Activated CD4-positive, alpha-beta memory T cell treated with anti-CD3 and anti-CD28 coated beads, Interleukin-2, amount 10 ng/mL, durations not matched to agents 7 days and 5 days (primary cell): ENCODE measurements at places on chromosomes 1 and 21.

GRCh38 chr1:201827321-201828216 is 1.4 kb upstream of the IPO9 start:
- H3K36me3 ChIP-seq, result peaks cover 15% of the 10 kb centered on the region
- no peak for DNase-seq

DNA sequence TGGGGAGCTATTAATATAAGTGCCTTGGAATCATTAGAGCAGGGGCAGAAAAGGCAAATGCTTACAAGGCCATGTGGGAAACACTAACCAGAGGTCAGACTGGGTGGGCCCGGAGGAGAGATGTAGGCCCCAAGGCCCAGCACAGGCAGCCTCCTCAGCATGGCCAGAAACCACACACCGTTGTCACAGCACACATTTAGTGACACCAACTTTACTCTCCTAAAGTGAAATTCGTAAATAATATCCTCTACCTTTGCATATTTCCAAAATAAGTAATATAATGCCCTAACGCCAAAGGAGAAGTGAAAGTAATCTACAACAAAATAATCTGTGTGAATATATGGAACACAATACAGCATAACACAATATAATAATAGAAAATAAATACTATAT is 62.6 kb downstream of the KIF21B start:
- DNase-seq, result no peak
- no peaks in the 10 kb centered on the region for H3K4me1 ChIP-seq
- no peak overlapping the region for H3K4me3 ChIP-seq
- H3K27ac ChIP-seq, result no peak overlapping the region
- H3K36me3 ChIP-seq, result no peaks in the 10 kb centered on the region

- no peaks in the 10 kb centered on the region for H3K27me3 ChIP-seq
- peaks cover 85% of the 10 kb centered on the region for H3K4me1 ChIP-seq
- no peak overlapping the region for H3K4me3 ChIP-seq
- peaks cover 11% of the 10 kb centered on the region for H3K36me3 ChIP-seq
Observed at GRCh38 chr1:24996983-24997893, 67.2 kb upstream of the RUNX3 start.

GRCh38 chr1:204513117-204513716 is 3.0 kb upstream of the MDM4 start:
- H3K4me3 ChIP-seq, result peak overlapping the region; percentile 77
- DNase-seq, result peak; percentile 59
- H3K27ac ChIP-seq, result peak overlapping the region; percentile 99
- H3K27me3 ChIP-seq, result no peaks in the 10 kb centered on the region
- peaks cover 4% of the 10 kb centered on the region for H3K36me3 ChIP-seq
- H3K4me1 ChIP-seq, result peaks cover 40% of the 10 kb centered on the region

- H3K27me3 ChIP-seq, result no peaks in the 10 kb centered on the region
- H3K4me3 ChIP-seq, result no peak overlapping the region
- no peaks in the 10 kb centered on the region for H3K36me3 ChIP-seq
Observed at GRCh38 chr1:106526650-106527049, 529.8 kb upstream of the PRMT6 start.

- no peak for DNase-seq
- peaks cover 13% of the 10 kb centered on the region for H3K27me3 ChIP-seq
- no peaks in the 10 kb centered on the region for H3K36me3 ChIP-seq
- H3K27ac ChIP-seq, result no peak overlapping the region
Observed at GRCh38 chr1:223617323-223618070, 48.0 kb downstream of the CAPN8 start.

DNA sequence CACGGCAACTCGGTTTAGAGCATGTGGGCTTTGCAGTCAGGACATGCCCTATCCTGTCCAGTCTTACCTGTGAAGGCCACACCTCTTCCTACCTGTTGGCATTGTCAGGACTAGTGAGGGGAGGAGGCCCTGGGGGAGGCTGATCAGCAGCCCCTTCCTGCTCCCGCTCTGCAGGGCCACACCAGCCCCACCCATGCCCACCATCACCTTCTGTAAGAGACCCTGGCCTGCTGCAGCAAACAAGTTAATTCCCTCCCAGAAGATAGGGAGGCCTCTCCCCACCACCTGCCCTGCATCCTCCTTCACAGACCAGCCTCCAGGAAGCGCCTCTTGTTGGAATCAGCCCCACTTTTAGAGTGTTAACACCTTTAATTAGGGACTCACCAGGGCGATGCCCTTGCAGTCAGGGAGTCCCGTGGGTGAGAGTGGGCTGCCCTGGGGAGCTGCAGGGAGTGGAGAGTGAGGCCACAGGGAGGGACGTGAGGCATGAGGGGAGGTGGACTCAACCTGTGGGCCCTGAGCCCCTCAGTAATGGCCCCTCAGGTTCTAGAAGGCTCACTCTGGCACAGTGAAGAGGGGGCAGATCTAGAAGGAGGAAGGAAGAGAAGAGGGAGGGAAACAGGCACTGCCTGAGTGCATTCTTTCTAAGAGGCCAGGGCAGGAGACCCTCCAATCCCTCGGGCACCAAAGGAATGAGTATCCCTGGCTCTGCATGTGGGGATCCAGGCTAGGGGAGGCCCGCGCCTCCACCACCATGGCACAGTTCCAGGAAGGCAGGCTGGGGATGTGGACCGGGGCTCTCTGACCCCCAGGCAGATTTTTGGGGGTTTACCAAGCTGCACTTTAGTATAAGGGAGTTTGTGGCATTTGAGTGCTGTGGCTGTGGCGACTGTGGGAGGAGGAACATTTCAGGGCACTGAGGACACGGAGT is 8.2 kb downstream of the UMODL1 start:
- DNase-seq, result no peak
- H3K4me1 ChIP-seq, result no peaks in the 10 kb centered on the region
- no peak overlapping the region for H3K27ac ChIP-seq
- no peaks in the 10 kb centered on the region for H3K27me3 ChIP-seq
